Renal pelvis (tissue), 12 donors: ENCODE measurements at places on chromosomes 6 and 20. TPM values are rescaled to one million over a fixed set of nuclear protein-coding genes. Genes with fewer than 3 reads are reported as not detected.

The C6orf15 gene
- not detected for polyA plus RNA-seq

The WRNIP1 gene
- polyA plus RNA-seq, result 58.1 TPM

The ADAM33 gene
- polyA plus RNA-seq, result 13.3 TPM

The CNR1 gene
- 0.89 TPM for polyA plus RNA-seq

The EEF1A2 gene
- polyA plus RNA-seq, result 0.96 TPM

The NKX2-2 gene
- not detected for polyA plus RNA-seq

The PSMB1 gene
- polyA plus RNA-seq, result 208 TPM

The SSTR4 gene
- polyA plus RNA-seq, result 0.07 TPM

The SLC22A1 gene
- 1.5 TPM for polyA plus RNA-seq

The RIN2 gene
- 43.3 TPM for polyA plus RNA-seq

The CTCFL gene
- polyA plus RNA-seq, result 2.5 TPM

The VEGFA gene
- polyA plus RNA-seq, result 276 TPM

The PLA2G7 gene
- polyA plus RNA-seq, result 3.2 TPM

The PTGIS gene
- 32.9 TPM for polyA plus RNA-seq

The SLC29A1 gene
- polyA plus RNA-seq, result 34.0 TPM

The DEFB129 gene
- not detected for polyA plus RNA-seq

The ZNF292 gene
- 36.5 TPM for polyA plus RNA-seq

The NOL7 gene
- polyA plus RNA-seq, result 80.8 TPM

The RNF114 gene
- 82.7 TPM for polyA plus RNA-seq
